ENCODE measurements at places on chromosomes 3 and 15.
A peak's percentile ranks its signal among the peaks of the same experiment; 100 is the strongest.

GRCh38 chr15:64051407-64052259 lies 5.3 kb upstream of the DAPK2 start:
- DNase-seq = no peak

- DNase-seq = no peak
These were observed 53.2 kb upstream of the ZNF148 start for GRCh38 chr3:125428216-125428830.

GRCh38 chr3:125014570-125015179 lies 41.1 kb downstream of the HEG1 start:
- no peak for DNase-seq

- DNase-seq = no peak
These were observed 684 bp downstream of the TNFAIP8L3 start for GRCh38 chr15:51093839-51094605.

- DNase-seq = peak; percentile 72
These were observed at the start of the genes SNRPN and SNURF for GRCh38 chr15:24954783-24955530. TSS of gene SNRPN (plus strand) at chr15:24954987. CDS start at chr15:24974454, 19,467 bp downstream. TSS of gene SNURF (plus strand) at chr15:24954987. CDS start at chr15:24955049, 62 bp downstream.

- no peak for DNase-seq
These were observed 52.1 kb upstream of the GNB5 start for GRCh38 chr15:52243286-52243685.

GRCh38 chr3:112763258-112763657 lies 83.4 kb downstream of the CD200R1L start:
- no peak for DNase-seq

DNA sequence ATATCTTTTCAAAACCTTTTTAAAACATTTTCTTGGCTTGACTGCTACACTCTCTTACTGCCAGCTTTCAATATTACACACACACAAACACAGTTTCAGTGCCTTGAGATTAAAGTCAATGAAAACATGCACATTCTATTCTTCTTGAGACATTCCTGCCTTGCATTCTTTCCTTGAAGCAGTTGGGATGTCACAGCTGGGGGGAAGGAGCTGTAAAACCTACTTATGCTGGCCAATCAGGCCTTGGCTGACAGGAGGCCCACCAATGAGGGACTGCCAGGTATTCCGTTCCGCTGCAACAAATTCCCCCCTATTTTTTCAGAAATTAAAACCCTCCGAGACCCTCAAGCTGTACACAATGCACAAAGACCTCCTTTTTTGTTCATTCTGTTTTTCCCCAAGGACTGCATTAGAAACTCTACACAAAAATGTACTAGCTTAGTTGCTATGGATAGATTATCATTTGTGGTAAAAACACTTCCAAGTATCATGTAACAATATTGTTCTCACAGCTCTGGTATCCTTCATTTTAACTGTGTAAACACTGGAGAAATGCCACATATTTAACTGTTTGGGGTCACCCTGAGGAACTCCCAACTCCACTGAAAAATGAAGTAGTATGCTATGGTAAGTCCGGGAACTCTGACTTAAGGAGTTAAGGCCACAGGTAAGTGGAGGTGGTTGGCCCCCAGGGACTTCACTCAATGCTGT lies 18.5 kb downstream of the FSTL1 start:
- DNase-seq = no peak

DNA sequence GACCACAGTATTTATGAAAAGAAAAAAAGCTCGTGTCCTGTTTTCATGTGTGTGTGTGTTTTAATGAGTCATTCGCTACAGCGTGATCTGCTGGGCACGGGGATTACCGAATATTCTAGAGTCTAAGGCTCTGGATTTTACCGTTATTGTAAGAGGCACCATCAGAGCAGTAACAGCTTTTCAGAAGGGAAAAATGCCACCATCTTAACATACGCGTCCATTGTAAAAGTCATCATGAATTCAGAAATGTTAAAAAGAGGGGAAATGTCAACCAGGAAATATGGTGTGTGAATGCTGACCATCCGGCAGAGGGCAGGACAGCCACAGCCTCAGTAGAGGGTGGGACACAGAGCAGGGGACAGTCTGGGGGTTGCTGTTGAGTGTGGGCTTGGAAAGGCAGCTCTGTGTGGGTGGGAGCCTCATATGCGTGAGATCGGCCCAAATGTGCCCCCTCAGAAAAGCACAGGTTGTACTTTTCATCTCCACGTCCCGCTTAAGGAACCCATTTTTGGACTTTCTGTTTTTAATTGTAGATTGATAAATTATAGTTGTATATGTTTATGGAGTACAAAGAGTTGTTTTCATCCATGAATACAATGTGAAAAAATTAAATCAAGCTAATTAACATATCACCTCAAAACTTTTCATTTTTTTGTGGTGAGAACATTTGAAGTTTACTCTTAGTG lies 69.6 kb downstream of the ASB7 start:
- peak; percentile 12 for DNase-seq

DNA sequence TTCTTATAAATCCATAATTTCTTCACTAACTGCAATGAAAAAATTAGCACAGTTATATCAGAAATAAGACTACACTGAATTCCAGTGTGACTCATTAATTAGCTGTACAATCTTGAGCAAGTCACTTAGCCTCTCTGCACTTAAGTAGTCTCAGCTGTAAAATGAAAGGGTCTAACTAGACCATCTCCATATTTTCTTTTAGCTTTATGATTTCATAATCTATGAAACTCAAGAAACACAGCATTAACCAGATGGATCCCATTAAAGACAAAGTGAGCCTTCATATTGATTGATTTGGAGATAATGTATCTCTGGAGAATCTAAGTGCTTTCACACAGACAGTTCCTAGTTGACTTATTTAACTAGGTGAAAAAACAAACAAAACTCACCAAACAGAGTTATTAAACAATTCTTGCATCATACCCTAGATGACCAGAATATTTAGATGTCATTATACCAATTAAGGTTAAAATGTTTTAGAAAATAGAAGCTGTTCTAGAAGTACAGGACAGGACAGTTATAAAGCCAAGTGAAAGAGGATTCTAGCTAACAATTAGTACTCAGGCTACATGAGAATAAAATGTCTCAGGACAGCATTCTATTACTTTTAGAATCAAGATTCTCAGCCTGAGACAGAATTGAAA lies 11.2 kb downstream of the CSNK1G1 start:
- no peak for DNase-seq

GRCh38 chr3:13572926-13573623 lies 24.1 kb downstream of the FBLN2 start:
- DNase-seq = no peak

DNA sequence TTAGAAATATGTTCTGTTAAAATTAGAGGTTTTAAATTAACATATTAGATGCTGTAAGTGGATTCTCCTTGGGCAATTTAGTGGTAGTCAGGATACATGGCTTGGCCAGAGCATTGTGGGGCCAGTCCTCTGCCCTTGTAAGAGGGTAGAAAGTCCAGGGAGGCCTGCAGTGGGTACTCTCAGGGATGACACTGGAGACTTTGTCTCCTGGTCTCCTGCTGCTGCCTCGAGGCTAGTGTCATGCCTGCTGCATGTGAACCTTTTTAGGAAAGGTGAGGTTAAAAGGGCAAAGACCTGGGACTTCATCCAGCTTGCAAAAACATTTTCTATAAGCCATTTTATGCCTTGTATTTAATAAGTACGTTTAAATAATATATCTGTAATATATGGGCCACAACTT lies 96.8 kb upstream of the PROK2 start:
- DNase-seq = no peak

DNA sequence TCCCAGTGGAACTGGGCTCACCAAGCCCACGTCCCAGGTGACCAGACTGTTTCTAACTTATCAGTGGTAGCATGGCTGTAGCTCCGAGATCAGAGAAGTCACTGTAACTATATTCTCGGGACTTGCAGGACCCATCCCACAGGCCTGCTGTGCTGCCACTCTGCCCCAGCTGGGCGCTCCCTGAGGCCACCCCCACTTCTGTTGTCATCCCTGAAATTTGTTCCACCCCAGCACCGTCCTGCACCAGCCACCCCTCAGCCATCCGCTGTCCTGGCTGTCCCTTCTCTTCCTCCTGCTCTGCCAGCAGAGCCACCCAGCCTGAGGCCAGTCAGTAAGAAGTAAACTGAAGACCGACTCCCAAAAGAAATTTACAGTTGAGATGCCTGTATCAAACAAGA lies 33.0 kb upstream of the VILL start:
- no peak for DNase-seq

GRCh38 chr3:13062647-13063046 lies 10.6 kb downstream of the IQSEC1 start:
- no peak for DNase-seq

- DNase-seq = no peak
These were observed 406.5 kb upstream of the CDIN1 start for GRCh38 chr15:36172955-36173354.

DNA sequence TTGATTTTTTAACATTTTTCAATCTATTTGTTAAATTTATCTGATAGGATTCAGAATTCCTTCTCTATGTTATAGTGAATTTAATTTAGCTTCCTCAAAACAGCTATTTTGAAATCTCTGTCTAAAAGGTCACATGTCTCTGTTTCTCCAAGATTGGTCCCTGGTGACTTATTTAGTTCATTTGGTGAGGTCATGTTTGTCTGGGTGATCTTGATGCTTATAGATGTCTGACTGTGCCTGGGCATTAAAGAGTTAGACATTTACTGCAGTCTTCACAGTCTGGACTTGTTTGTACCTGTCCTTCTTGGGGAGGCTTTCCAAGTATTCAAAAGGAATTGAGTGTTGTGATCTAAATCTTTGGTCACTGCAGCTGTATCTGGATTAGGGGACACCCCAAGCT lies 169.5 kb upstream of the C2CD4B start:
- no peak for DNase-seq

All from cerebellum (tissue), 4 donors.